ENCODE measurements at places on chromosomes 7 and 10.
A peak's percentile ranks its signal among the peaks of the same experiment; 100 is the strongest.

- DNase-seq: no peak
Observed at GRCh38 chr10:105844241-105844640, 1203.2 kb downstream of the SORCS3 start.

GRCh38 chr7:72919256-72919775 lies 5.6 kb upstream of the POM121 start:
- DNase-seq: no peak

DNA sequence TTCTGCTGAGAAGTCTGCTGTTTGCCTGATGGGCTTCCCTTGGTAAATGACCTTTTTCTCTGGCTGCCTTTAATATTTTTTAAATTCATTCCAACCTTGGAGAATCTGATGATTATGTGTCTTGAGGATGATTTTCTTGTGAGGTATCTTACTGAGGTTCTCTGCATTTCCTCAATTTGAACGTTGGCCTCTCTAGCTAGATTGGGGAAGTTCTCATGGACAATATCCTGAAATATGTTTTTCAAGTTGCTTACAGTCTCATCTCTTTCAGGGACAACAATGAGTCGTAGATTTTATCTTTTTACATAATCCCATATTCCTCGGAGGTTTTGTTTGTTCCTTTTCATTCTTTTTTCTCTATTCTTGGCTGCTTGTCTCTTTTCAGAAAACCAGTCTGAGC lies 208.4 kb downstream of the KIF20B start:
- no peak for DNase-seq

DNA sequence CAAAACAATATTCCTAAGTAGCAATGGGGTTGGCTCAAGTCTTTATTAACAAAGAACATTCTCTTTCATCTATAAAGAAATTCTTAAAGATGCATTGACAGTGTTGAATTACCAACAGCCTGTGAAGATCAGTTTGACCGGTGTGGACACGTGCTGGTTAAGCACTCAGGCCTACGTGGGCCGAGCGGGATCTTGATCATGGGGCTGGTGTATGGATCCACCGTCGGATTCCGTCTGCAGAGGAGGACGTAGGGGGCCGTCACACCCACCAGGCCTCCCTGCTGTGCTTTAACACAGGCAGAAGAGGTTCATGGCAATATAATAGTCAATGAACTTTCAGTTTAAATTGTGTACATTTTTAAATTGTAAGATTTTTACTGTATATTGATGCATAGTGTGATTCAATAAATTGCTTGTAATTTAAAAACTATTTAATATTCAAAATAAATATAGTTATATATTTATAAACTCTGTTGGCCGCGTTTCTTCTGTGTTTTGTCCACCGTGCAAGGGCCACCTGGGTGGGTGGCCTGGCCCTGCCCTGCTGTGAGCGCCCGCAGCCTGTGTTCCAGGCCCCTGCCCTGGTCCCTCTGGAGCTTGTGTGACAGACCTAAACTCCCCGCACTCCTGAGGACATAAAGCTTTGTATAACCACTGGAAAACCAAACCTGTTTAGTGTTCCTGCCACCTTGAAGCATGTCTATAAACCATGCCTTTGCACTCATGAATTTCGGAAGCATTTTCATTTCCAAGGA lies 1.9 kb upstream of the BHLHA15 start:
- no peak for DNase-seq

GRCh38 chr10:6046773-6047611 lies 15.2 kb downstream of the IL2RA start:
- DNase-seq: peak; percentile 44

GRCh38 chr10:108591417-108591816 lies 1331.9 kb downstream of the XPNPEP1 start:
- DNase-seq: no peak

GRCh38 chr7:49479936-49480544 lies 293.4 kb upstream of the VWC2 start:
- peak; percentile 32 for DNase-seq

GRCh38 chr7:104894726-104895521 lies 119.1 kb upstream of the KMT2E start:
- no peak for DNase-seq

DNA sequence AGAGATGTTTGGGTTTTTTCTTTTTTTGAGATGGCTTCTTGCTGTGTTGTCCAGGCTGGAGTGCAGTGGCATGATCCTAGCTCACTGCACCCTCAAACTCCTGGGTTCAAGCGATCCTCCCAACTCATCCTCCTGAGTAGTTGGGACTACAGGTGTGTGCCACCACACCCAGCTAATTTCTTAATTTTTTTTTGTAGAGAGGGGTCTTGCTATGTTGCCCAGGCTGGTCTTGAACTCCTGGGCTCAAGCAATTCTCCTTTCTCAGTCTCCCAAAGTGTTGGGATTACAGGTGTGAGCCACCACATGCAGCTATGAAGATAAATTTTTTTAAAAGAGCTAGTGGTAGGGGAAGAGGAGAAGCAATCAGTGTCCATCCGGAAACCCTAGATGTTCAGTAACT lies 56.8 kb downstream of the CLIP2 start:
- DNase-seq: no peak

GRCh38 chr10:37301271-37301670 lies 175.9 kb downstream of the ANKRD30A start:
- DNase-seq: no peak

DNA sequence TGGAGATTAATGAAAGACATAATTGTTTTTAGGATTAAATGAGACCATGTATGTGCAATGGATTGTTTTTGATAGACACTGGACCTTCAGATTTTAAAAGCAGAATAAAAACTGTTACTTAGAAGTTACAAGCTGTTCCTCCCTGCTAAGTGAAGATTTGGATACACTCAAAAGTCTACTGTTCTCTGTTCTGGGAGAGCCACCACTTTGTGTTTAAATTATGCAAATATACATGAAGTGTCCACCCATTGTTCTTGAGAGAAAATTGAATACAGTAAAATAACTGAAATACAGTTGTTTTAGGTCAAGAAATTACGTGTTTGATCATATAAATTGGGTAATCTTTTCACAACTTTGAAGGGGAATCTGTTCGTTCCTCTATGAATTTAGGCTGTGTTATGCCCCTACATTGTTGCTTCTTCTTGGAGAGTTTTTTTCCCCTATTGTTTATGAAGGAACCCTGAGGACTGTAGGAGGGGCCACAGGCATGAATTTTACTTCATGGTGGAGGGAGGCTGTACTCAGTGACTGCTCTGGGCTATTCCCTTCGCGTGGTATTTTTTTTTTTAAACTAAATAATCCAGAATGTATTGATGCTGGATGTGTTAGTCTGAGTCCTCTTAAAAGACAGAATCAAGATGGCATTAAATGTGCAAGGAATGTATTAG lies 18.6 kb upstream of the VCL start:
- DNase-seq: no peak

- DNase-seq: no peak
Observed at GRCh38 chr7:138903859-138904435, 77.2 kb downstream of the KIAA1549 start.

DNA sequence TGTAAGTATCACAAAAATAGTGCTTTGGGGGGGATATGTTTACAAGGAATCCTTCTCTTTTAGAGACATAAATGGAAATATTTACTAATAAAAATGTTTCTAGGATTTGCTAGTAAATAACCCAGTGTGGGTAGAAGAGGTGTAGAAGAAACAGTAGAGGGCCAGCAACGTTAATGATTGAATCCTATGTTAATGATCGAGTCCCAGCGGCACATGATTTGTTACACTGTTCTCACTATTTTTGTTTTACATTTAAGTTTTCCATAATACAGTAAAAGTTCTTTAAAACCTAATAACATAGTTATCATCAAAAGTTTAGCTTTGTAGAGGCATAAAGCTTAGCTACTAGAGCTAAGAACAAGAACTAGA lies 66.0 kb downstream of the UBE2H start:
- no peak for DNase-seq

DNA sequence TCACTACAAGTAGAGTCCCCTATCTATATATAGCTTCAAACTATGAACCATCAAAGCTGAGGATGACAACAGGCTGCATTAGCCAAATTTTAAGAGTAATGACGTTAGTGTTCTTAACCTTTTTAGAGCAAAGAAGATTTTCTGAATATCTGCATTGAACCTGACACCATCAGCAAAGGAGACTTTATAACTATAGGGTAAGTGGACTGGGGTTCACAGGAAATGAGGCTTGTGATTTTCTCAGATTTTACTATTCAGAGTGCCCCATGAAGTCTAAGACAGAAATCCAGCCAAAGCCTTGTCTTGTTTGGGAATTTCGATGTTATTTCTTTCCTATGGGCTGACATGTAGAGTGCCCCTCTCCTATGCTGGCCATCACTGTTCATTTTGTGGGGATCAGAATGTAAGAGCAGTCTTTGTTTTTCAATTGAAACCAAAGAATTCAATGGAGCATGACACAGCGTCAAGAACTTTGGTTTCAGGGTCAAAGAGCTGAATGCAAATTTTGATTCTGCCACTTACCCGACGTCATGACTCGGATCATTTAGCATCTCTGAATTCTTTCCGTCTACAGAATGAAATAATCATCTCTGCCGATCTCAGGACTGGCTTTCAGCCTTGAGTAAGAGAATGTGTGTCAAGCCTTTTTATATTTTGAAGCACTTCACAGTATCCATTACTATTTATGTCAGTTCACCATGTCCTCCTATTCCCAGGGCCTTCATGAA lies 52.7 kb downstream of the DENND11 start:
- peak; percentile 18 for DNase-seq

GRCh38 chr7:45890902-45891461 lies 2.7 kb downstream of the IGFBP1 start:
- peak; percentile 41 for DNase-seq

DNA sequence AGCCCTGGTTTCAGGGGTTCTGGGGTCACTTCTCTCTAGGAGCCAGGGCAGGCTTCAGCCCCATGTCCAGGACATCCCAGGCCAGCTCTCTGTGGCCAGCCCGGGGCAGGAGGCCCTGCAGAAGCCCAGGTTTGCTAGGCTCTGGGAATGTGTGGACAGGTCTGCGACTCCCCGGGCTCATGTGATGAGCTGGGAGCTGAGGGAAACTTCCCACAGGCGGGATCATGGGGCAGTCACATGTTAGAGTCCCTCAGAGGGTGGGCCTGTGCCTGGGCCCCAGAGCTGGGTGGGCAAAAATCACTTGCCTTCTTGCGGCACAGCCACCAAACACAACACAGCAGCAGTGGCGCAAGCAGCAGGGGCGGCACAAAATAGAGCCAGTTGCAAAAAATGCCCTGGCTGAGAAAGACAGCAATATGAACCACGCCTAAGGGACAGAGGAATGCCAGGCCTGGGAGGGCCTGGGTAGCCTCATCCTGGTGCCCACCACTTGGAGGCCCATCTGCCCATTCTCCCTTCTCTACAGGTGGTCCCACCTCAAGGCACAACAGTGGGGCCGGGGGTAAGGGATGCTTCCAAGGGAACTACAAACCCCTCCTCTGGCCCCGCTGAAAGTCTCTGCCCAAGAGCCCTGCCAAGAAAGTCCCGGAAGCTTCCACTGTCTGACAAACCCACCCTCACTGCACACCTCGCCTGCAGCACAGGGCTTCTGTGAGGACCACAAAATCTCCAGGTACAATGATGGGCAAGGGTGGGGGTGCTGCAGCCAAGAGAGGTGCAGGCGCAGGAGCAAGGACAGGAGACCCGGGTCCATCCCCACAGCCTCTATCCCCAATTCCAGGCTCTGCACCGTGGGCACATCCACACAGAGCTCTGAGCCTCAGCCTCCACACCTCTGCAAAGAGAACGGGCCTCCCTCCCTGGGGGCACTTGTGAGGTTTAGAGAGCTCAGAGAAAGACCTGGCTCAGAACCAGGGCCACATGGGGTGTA lies 34.6 kb upstream of the ANTXRL start:
- DNase-seq: no peak

GRCh38 chr10:101071267-101071884 lies 9.6 kb downstream of the KAZALD1 start:
- DNase-seq: peak; percentile 81

DNA sequence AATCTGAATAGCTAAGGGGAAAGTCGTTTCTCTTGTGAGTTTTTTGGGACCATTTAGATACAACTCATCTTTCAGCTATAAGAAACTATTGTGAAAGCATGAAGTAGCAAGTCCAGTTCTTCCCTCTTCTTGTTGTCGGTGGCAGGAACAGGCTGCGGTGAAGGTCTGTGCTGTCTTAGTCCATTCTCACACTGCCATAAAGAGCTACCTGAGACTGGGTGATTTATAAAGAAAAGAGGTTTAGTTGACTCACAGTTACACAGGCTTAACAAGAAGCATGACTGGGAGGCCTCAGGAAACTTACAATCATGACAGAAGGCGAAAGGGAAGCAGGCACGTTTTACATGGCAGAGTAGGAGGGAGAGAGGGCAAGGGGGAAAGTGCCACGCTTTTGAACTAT lies 261.8 kb downstream of the GATA3 start:
- DNase-seq: no peak

GRCh38 chr10:37535459-37536246 lies 321.8 kb downstream of the ZNF248 start:
- no peak for DNase-seq

DNA sequence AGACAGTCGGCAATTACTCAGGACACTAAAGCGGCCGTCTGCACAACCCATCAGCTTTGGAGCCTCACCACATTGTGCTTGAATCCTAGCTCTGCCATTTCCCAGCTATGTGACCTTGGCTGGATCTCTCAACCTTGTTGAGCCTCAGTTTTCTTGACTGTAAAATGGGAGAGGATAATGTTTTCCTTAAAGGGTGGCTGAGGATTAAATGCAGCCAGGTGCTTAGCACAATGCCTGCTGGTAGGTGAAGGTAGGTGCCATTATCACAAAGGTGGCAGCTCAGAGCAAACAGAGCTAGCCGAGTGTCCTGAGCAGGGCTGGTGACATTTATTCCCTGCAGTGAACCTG lies 508.5 kb upstream of the ZMIZ1 start:
- DNase-seq: no peak

GRCh38 chr10:92799568-92799967 lies 48.8 kb upstream of the EXOC6 start:
- no peak for DNase-seq

DNA sequence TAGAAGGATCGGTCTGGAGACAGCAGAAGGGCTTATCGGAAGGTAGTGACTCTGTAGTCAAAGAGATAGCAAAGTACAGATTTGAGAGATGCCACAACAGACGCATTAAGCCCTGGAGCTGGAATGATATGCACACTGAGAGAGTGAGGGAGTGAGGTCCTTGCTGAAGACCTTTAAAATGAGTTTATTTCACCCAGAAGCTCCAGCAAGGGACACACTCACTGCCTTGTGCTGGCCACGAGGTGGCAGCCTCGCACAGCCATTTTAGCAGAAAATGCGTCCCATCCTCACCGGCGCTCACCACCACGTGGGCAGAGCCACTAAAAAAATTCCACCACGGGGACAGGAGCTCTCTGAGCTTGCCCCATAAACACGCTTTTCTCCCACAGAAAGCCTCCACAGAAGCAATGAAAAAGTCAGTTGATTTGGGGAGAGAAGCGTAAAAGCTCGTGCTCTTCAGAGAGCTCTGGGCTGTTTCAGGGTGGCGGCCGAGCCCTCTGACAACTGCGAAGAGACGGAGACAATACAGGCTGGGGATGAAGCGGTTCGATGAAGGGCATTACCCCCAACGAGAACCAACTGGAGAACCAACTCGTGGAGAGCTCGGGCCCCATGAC lies 163.0 kb upstream of the KLF14 start:
- peak; percentile 72 for DNase-seq

GRCh38 chr10:64505501-64505900 lies 984.3 kb downstream of the REEP3 start:
- DNase-seq: no peak

- no peak for DNase-seq
Observed at GRCh38 chr10:86918022-86918471, 39.4 kb downstream of the MMRN2 start.
